Activated CD4-positive, alpha-beta T cell treated with anti-CD3 and anti-CD28 coated beads, Interleukin-2, amount 10 ng/mL, durations not matched to agents 24 days and 14 days (primary cell): ENCODE measurements at places on chromosomes 7 and 10. TPM values are rescaled to one million over a fixed set of nuclear protein-coding genes. Genes with fewer than 3 reads are reported as not detected.

GRCh38 chr7:95632609-95633008 is 36.3 kb upstream of the PDK4 start:
- H3K27ac ChIP-seq = no peak overlapping the region
- H3K4me1 ChIP-seq = no peaks in the 10 kb centered on the region
- peak; percentile 12 for DNase-seq
- no peaks in the 10 kb centered on the region for H3K36me3 ChIP-seq
- no peaks in the 10 kb centered on the region for H3K27me3 ChIP-seq
- H3K4me3 ChIP-seq = no peak overlapping the region

- no peaks in the 10 kb centered on the region for H3K27me3 ChIP-seq
- no peak overlapping the region for H3K4me3 ChIP-seq
- H3K4me1 ChIP-seq = peaks cover 18% of the 10 kb centered on the region
- H3K36me3 ChIP-seq = peaks cover 34% of the 10 kb centered on the region
- H3K27ac ChIP-seq = no peak overlapping the region
Measured at GRCh38 chr7:134449680-134450079, 9.2 kb downstream of the AKR1B1 start.

- H3K4me1 ChIP-seq = peaks cover 22% of the 10 kb centered on the region
- peak overlapping the region; percentile 84 for H3K4me3 ChIP-seq
- peak; percentile 91 for DNase-seq
- H3K36me3 ChIP-seq = peaks cover 22% of the 10 kb centered on the region
- H3K27me3 ChIP-seq = no peaks in the 10 kb centered on the region
Measured at GRCh38 chr7:100119970-100120732, 717 bp downstream of the CNPY4 start.

GRCh38 chr7:10475940-10476641 is 497.6 kb upstream of the PHF14 start:
- no peak for DNase-seq
- H3K27me3 ChIP-seq = no peaks in the 10 kb centered on the region
- H3K36me3 ChIP-seq = no peaks in the 10 kb centered on the region
- H3K27ac ChIP-seq = no peak overlapping the region
- no peak overlapping the region for H3K4me3 ChIP-seq

The ANXA8 gene
- total RNA-seq = 0.17 TPM in 1 of 2 replicates, not detected in the other

DNA sequence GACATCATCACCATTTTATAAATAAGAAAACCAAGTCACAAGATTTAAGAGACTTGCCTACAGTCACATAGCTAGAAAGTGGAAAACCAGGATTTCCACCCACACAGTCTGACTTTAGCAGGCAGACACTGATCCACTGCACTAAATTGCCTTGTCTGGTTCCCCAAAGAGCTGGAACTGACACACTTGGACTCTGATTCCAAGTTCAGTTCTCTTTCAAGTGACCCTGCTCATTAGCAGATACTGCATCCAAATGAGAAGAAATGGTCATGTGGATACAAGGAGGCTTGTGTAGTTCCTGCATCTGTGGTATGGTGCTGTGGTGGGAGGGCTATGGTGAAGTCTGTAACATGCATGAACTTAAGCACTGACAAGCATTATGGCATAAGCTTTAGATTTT is 180.1 kb upstream of the MKLN1 start:
- H3K36me3 ChIP-seq = peaks cover 2% of the 10 kb centered on the region
- H3K27me3 ChIP-seq = peaks cover 15% of the 10 kb centered on the region
- no peak overlapping the region for H3K27ac ChIP-seq

The LRRC18 gene
- not detected in 2 replicates for total RNA-seq

DNA sequence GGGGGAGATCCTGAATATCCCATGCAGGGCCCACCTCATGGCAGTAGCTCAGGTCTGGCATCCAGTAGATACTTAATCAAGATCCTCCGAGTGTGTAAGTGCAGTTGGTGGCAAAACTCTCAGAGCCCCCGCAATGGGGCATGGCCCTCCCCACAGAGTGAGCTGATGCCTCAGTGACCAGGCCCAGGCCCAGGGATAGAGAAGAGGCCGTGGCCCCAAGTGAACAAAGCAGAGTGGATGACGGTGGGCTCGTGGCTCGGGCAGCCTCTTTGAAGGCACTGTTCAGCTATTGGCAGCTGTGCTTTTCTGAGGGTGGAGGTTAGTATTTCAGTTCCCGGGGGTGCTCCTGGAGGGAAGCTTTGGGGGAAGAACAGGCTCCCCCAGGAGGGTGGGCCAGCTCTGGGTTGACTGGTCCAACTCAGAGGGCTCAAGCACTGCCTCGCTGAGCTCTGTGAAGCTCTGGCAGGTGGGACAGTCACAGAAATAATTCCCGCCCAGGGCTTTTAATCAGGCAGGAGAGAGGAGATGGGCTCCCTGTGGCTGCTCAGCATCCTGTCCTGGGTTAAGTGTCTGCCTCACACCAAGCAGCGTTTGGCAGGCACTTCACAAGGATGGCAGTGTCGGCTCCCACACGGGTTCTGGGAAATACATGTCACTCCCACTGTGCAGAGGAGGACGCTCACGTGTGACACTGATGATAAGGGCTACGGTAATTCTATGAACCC is 583.6 kb downstream of the TCERG1L start:
- H3K4me1 ChIP-seq = no peaks in the 10 kb centered on the region
- H3K36me3 ChIP-seq = no peaks in the 10 kb centered on the region
- no peak for DNase-seq
- no peaks in the 10 kb centered on the region for H3K27me3 ChIP-seq

The FRAT1 gene
- 2.0 and 2.5 TPM in 2 replicates for total RNA-seq

DNA sequence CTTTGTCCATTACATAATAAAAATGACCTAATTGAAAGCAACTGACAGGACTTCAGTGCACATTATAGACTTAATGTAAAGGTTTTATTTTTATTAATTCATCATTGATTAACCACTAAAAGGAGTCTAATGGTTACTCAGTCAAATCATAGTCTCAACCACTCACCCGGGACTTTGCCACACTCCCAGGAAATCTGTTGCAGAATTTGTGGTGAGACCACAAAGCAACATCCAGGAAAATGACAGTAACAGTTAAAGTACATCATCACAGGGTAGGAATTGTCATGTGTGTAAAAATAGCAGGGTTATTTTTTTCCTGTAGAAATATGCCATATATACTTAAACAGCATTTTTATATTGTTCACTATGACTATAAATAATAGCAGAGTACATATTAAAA is 6.3 kb upstream of the HGF start:
- no peaks in the 10 kb centered on the region for H3K27me3 ChIP-seq
- no peak overlapping the region for H3K4me3 ChIP-seq
- H3K4me1 ChIP-seq = peaks cover 2% of the 10 kb centered on the region
- H3K36me3 ChIP-seq = no peaks in the 10 kb centered on the region
- H3K27ac ChIP-seq = no peak overlapping the region

GRCh38 chr7:29309041-29309854 is 114.7 kb downstream of the CHN2 start:
- H3K27me3 ChIP-seq = peaks cover 19% of the 10 kb centered on the region
- H3K27ac ChIP-seq = no peak overlapping the region
- no peak overlapping the region for H3K4me3 ChIP-seq
- no peak for DNase-seq
- no peaks in the 10 kb centered on the region for H3K4me1 ChIP-seq
- no peaks in the 10 kb centered on the region for H3K36me3 ChIP-seq

The SLC35B4 gene
- 23.0 and 27.6 TPM in 2 replicates for total RNA-seq
